ENCODE measurements at places on chromosomes 2 and 18. TPM values are rescaled to one million over a fixed set of nuclear protein-coding genes. Genes with fewer than 3 reads are reported as not detected.
A peak's percentile ranks its signal among the peaks of the same experiment; 100 is the strongest.

C2orf72 gene
- total RNA-seq: not detected

DNA sequence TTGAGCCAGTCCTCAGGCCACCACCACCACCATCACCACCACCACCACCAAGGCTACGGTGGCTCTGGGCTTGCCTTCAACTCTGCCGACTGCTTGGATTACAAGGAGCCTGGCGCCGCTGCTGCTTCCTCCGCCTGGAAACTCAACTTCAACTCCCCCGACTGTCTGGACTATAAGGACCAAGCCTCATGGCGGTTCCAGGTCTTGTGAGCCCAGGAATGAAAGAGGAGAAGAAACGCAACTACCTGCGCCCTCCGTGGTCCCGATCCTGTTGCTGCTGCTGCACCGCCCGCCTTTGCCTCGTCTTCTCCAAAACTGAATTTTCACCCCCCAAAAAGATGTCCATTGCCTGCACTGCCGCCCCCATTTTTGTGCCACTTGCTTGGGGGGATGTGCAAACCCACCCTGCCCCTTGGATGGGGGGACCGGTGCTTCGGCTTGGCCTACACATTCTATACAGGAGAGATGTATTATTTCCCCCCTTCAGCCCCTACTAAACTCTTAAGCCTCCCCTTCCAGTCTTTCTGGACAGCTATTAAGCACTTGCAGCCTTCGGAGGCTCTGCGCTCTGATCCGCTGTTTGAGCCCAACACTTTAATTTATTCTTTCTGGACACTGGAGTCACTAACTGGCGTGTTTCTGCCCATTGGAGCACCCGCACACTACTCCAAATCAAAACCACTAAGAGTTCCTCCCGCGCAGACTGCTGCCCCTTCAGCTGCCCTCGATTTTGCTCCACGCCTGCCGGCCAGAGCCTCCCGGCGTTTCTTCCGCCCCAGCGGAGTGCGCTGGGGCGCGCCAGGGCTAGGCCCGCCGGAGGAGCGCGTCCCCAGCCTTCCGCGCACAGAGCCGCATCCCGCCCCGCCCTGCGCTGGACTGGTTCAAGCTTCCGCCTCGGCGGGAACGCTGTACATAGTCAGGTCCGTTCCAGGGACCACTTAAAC is 5.7 kb downstream of the OTX1 start:
- DNase-seq: no peak
- no peak overlapping the region for H3K27ac ChIP-seq
- peak overlapping the region; percentile 43 for H3K4me3 ChIP-seq

DNA sequence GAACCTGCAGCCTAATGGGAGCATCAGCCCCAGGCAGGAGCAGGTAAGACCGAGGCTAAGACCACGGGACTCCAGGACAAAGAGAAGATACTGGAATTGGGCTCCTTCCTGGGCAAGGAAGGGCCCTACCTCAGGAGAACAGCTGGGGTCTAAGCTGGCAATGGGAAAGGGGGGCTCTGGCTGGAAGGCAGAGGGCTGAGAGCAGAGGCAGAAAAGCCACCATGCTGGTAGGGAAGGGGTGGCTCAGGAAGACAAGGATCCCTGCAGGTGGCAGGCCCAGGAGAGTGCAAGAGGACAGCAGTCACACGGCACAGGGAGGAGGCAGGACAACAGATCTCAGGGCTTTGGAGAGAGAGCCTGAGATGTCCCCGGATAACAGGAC is 203.5 kb downstream of the NDUFA10 start:
- H3K27me3 ChIP-seq: peaks cover 5% of the 10 kb centered on the region
- no peaks in the 10 kb centered on the region for H3K4me1 ChIP-seq
- peak; percentile 1 for DNase-seq
- no peak overlapping the region for H3K4me3 ChIP-seq
- no peak overlapping the region for H3K27ac ChIP-seq

SIX3 gene
- not detected for total RNA-seq

DNA sequence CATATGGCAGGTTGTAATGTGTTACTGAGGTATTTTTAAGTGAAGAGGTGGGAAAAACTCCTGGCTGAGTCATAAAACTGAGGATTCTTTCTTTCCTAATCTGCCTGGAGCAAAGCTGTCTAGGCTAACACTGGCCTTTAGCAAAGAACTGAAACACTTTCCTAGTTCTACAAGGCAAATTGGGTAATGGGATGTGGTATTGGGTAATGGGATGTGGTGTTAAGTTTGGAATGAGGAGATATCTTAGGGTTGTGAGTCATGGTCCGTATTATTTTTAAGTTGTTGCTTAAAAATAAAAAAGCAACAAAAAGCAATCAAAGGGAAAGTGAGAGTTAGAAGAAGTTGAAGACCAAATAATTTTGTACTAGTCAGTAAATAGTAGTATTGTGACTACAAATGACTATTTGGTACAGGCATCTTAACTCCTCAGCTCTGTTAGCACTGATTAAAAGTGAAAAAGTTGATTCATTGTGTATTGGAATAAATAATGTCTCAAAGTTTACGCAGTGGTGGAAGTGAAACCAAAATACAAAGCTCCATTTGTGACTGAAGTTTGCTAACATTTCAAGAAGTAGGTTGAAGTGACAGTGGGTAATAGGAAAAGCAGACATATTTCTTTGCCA is 216.8 kb downstream of the CAMKMT start:
- peaks cover 16% of the 10 kb centered on the region for H3K4me1 ChIP-seq
- DNase-seq: no peak
- H3K4me3 ChIP-seq: peak overlapping the region; percentile 3
- no peaks in the 10 kb centered on the region for H3K36me3 ChIP-seq
- H3K27ac ChIP-seq: no peak overlapping the region

PROC gene
- total RNA-seq: not detected

GRCh38 chr2:12051831-12052230 is 305.4 kb downstream of the LPIN1 start:
- peaks cover 11% of the 10 kb centered on the region for H3K27me3 ChIP-seq
- no peak overlapping the region for H3K4me3 ChIP-seq
- no peak overlapping the region for H3K27ac ChIP-seq
- DNase-seq: no peak

- H3K27ac ChIP-seq: no peak overlapping the region
- H3K27me3 ChIP-seq: no peaks in the 10 kb centered on the region
- H3K4me3 ChIP-seq: no peak overlapping the region
- DNase-seq: no peak
Observed at GRCh38 chr2:119846021-119846420, 86.3 kb downstream of the PTPN4 start.

AQP4 gene
- not detected for total RNA-seq

DNA sequence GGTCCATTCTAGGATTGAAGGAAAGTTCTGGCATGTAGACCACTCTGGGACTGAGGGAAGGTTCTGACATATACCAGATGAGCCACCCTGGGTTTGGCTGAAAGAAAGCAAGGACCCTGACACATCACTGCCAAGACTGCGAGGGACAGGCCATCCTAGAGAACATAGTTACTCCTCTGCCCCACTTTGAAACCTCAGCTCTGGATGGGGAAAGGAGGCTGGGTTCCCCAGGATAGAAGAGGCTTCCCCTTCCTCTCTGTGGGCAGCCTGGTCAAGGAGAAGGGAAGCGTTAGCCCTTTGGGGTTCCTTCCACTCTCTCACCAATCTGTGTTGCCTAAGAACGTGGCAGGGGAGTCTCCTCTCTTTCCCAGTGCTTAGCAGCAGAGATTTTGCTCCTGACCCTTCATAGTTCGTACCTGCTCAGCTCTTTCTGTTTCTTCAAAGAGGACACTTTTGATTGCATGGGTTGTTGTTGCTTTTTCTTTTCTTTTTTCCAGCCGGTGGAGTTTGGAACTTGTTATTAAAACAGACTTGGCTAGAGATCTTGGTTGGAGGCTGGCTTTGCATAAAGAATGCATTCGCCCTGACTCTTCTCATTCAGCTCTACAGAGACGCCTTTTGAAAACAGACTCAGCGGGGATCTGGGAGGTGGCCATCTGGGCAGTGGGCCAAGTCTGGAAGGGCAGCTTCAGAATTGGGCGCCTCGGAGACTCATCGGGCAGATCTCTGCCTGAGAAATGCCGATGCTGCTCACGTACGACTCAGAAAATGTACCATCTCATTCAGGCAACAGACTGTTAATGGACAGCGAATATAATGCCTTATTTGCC is 166.1 kb downstream of the CLIP4 start:
- no peaks in the 10 kb centered on the region for H3K36me3 ChIP-seq
- H3K27me3 ChIP-seq: peaks cover 4% of the 10 kb centered on the region
- DNase-seq: no peak
- no peaks in the 10 kb centered on the region for H3K4me1 ChIP-seq

ZNF804A gene
- not detected for total RNA-seq

HOXD10 gene
- not detected for total RNA-seq

GRCh38 chr2:23291239-23291638 is 93.7 kb upstream of the KLHL29 start:
- no peak for DNase-seq
- peaks cover 22% of the 10 kb centered on the region for H3K27me3 ChIP-seq
- H3K36me3 ChIP-seq: no peaks in the 10 kb centered on the region
- H3K27ac ChIP-seq: no peak overlapping the region

DNA sequence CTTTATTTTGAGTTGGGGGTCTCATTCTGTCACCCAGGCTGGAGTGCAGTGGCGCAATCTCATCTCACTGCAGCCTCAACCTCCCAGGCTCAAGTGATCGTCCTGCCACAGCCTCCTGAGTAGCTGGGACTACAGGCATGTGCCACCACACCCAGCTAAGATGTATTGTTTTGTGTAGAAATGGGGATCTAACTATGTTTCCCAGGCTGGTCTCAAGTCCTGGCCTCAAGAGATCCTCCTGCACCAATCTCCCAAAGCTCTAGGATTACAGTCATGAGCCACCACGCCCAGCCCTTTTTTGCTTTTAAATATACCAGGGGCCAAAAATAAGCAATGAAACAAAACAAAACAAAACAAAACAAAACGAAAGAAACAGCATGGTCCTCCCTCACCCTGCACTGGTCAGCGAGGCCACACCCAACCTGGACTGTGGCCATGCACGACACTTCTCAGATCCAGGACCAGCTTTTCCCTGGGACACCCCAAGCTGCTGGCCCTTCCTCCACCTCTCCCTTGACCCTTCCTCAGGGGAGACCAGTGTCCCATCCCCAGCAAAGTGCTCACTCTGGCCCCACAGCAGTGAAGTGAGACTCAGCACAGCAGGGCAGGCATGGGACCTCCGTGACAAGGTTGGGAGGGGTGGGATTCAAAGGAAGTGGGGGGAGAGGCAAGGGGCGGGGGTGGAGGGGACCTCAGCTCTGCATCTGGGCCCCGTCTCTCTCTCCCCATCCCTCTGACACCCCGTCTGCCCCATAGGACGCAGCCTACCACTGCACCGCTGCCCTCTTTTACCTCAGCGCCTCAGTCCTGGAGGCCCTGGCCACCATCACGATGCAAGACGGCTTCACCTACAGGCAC is 23.5 kb downstream of the MAL start:
- no peaks in the 10 kb centered on the region for H3K27me3 ChIP-seq
- peaks cover 83% of the 10 kb centered on the region for H3K4me1 ChIP-seq
- no peak for DNase-seq
- peaks cover 78% of the 10 kb centered on the region for H3K36me3 ChIP-seq
- H3K27ac ChIP-seq: peak overlapping the region; percentile 13

DNA sequence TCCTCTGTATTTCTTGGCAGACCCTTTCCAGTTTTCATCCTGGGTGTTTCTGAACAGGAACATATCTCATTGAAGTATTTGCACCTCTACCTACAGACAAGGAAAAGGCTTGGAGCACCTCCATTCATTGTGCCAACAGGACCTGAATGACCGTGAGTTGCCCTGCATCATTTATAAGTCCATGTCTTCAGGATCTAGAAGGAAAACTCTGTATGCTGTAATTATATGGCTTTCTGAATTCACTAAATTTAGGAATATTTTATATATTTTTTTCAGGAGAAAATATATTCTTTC is 402.3 kb upstream of the SLC14A2 start:
- H3K27ac ChIP-seq: no peak overlapping the region
- no peak for DNase-seq
- no peaks in the 10 kb centered on the region for H3K4me1 ChIP-seq
- no peaks in the 10 kb centered on the region for H3K36me3 ChIP-seq
- H3K27me3 ChIP-seq: peaks cover 18% of the 10 kb centered on the region
- H3K4me3 ChIP-seq: no peak overlapping the region

GRCh38 chr2:58101500-58101899 is 54.9 kb downstream of the VRK2 start:
- H3K4me1 ChIP-seq: peaks cover 5% of the 10 kb centered on the region
- peaks cover 12% of the 10 kb centered on the region for H3K36me3 ChIP-seq
- H3K27me3 ChIP-seq: no peaks in the 10 kb centered on the region
- H3K27ac ChIP-seq: no peak overlapping the region

- H3K4me3 ChIP-seq: no peak overlapping the region
- no peak for DNase-seq
- H3K27ac ChIP-seq: no peak overlapping the region
- no peaks in the 10 kb centered on the region for H3K36me3 ChIP-seq
- H3K4me1 ChIP-seq: peaks cover 6% of the 10 kb centered on the region
- H3K27me3 ChIP-seq: peaks cover 28% of the 10 kb centered on the region
Observed at GRCh38 chr2:48756289-48756688, 765 bp upstream of the LHCGR start.

GAL3ST2 gene
- not detected for total RNA-seq

SLC9A4 gene
- 0.07 TPM for total RNA-seq

MERTK gene
- 0.21 TPM for total RNA-seq

DNA sequence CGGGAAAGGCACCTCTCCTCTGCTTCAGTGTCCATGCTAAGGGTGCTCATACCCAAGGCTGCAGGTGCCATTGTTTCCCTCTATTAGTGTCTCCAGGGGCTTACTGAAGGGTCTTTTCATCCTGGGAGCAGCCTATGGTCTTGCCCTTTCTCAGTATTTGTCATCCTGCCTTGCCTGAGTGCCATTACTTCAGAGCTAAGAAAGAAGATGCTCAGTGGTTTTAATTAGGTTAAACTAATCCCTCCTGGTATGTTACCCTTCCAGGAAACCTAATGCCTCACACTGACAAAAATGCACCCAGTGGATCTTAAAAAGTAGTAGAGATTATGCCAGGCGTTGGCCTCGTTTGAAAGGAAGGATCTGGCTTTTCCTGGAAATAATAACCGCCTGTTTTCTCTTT is 151.4 kb downstream of the LRRTM1 start:
- H3K4me3 ChIP-seq: no peak overlapping the region
- DNase-seq: no peak
- H3K4me1 ChIP-seq: no peaks in the 10 kb centered on the region
- no peak overlapping the region for H3K27ac ChIP-seq
- H3K36me3 ChIP-seq: no peaks in the 10 kb centered on the region

DNA sequence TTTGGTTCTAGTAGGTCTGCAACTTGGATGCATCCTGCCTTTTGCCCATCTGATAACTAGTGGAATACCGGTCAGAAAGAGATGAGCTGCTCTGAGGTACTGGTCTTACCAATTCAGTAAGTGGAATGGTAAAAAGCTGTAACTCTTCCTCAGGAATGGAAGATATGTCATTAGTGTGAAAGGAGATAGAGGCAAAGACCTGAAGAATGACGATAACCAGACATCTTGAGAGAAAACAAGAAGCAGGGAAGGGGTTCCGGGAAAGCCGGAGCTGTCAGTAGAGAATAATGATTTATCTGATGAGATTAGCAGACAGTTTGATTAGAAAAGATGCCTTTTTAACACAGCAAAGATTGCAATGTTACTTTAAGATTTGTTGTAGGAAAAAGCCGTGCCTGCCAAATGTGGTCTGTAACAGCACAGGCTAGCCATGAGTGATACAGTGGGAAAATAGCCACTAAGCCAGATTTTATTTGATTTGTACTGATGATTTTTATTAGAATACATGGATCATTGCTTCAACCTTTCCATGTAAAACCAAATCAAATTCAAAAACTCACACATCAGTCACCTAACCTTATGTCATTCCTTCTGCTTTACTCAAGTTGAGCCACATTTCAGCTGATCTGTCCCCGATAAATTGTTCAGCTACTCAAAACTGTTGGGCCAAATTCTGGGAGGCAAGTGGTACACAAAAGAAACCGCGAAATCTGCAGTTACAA is 110.0 kb downstream of the TCF4 start:
- H3K27ac ChIP-seq: peak overlapping the region; percentile 93
- H3K4me1 ChIP-seq: peaks cover 15% of the 10 kb centered on the region
- no peak for DNase-seq
- H3K4me3 ChIP-seq: peak overlapping the region; percentile 76
- peaks cover 4% of the 10 kb centered on the region for H3K27me3 ChIP-seq
- H3K36me3 ChIP-seq: no peaks in the 10 kb centered on the region

INO80B gene
- total RNA-seq: 32.1 TPM
